ENCODE measurements at places on chromosomes 2 and 18. TPM values are rescaled to one million over a fixed set of nuclear protein-coding genes. Genes with fewer than 3 reads are reported as not detected.
A peak's percentile ranks its signal among the peaks of the same experiment; 100 is the strongest.

The AKAIN1 gene
- total RNA-seq = not detected

The POTEI gene
- not detected for total RNA-seq

The KRTCAP3 gene
- not detected for total RNA-seq

The RNMT gene
- total RNA-seq = 17.2 TPM

The SPP2 gene
- not detected for total RNA-seq

The NYAP2 gene
- total RNA-seq = not detected

GRCh38 chr2:159154366-159154765 is 132.1 kb downstream of the WDSUB1 start:
- no peaks in the 10 kb centered on the region for H3K36me3 ChIP-seq
- no peaks in the 10 kb centered on the region for H3K27me3 ChIP-seq
- H3K4me3 ChIP-seq = no peak overlapping the region
- peaks cover 2% of the 10 kb centered on the region for H3K4me1 ChIP-seq

- no peak overlapping the region for H3K4me3 ChIP-seq
- H3K36me3 ChIP-seq = no peaks in the 10 kb centered on the region
- DNase-seq = no peak
- H3K27ac ChIP-seq = no peak overlapping the region
- H3K27me3 ChIP-seq = no peaks in the 10 kb centered on the region
Measured at GRCh38 chr2:203590496-203590895, 55.4 kb upstream of the RAPH1 start.

GRCh38 chr18:9762526-9762925 is 54.4 kb downstream of the RAB31 start:
- H3K36me3 ChIP-seq = no peaks in the 10 kb centered on the region
- peaks cover 3% of the 10 kb centered on the region for H3K4me1 ChIP-seq
- no peak overlapping the region for H3K4me3 ChIP-seq
- H3K27me3 ChIP-seq = no peaks in the 10 kb centered on the region
- no peak overlapping the region for H3K27ac ChIP-seq

- no peak overlapping the region for H3K4me3 ChIP-seq
- no peaks in the 10 kb centered on the region for H3K27me3 ChIP-seq
- no peaks in the 10 kb centered on the region for H3K4me1 ChIP-seq
- H3K36me3 ChIP-seq = peaks cover 4% of the 10 kb centered on the region
- no peak for DNase-seq
- no peak overlapping the region for H3K27ac ChIP-seq
Measured at GRCh38 chr2:239106966-239107365, 259.1 kb downstream of the TWIST2 start.

- H3K4me1 ChIP-seq = no peaks in the 10 kb centered on the region
- DNase-seq = no peak
- H3K4me3 ChIP-seq = no peak overlapping the region
- no peaks in the 10 kb centered on the region for H3K36me3 ChIP-seq
Measured at GRCh38 chr2:159275111-159275510, 11.4 kb downstream of the WDSUB1 start.

DNA sequence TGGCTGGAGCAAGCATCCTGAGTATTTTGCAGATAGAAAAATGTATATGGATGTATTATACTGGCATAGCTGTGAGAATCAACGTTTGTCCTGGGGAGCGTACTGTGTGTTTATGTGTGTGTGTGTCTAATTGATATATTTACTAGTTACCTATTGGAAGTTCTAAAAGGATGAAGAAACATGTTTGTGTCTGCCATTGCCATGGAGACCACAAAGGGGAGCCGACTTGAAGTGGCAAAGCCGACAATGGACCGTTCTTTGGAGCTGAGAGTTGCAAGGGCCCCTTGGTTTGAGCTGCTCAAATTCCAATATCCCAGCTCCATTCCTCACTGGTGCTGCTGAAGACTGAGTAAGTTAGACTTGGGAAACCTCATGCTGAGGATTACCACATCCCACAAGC is 14.3 kb upstream of the SLC25A52 start:
- H3K27me3 ChIP-seq = no peaks in the 10 kb centered on the region
- H3K4me3 ChIP-seq = no peak overlapping the region
- H3K27ac ChIP-seq = no peak overlapping the region
- DNase-seq = no peak

GRCh38 chr2:128365217-128365905 is 46.7 kb upstream of the HS6ST1 start:
- H3K4me3 ChIP-seq = no peak overlapping the region
- no peaks in the 10 kb centered on the region for H3K27me3 ChIP-seq
- peaks cover 6% of the 10 kb centered on the region for H3K4me1 ChIP-seq
- no peak overlapping the region for H3K27ac ChIP-seq
- peak; percentile 58 for DNase-seq
- no peaks in the 10 kb centered on the region for H3K36me3 ChIP-seq

GRCh38 chr2:119338826-119339561 is 27.6 kb downstream of the C2orf76 start:
- no peak overlapping the region for H3K4me3 ChIP-seq
- no peak for DNase-seq
- no peaks in the 10 kb centered on the region for H3K36me3 ChIP-seq

DNA sequence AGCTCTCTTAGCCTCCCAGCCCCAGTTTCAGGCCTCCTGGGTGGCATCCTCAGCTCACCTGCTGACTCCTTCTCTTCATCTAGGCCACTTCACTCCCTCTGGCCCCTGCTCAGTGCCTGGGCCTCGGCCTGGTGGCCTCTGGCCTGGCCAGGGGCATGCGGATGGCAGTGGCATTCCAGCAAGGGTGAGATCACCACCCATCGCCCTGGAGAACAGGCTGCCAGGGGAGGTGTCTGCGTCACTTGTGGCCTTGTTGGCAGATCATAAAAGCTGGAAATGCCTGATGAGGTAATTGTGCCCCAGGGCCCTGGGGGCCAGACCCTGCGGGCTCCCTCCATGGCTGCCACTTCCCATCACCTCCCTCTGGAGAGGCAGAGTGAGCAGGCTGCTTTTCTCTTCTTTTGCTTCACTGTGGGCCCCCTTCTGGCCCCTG is 72.5 kb upstream of the SMAD2 start:
- no peak overlapping the region for H3K4me3 ChIP-seq
- no peaks in the 10 kb centered on the region for H3K4me1 ChIP-seq
- H3K36me3 ChIP-seq = no peaks in the 10 kb centered on the region
- peak; percentile 78 for DNase-seq
- H3K27ac ChIP-seq = no peak overlapping the region

DNA sequence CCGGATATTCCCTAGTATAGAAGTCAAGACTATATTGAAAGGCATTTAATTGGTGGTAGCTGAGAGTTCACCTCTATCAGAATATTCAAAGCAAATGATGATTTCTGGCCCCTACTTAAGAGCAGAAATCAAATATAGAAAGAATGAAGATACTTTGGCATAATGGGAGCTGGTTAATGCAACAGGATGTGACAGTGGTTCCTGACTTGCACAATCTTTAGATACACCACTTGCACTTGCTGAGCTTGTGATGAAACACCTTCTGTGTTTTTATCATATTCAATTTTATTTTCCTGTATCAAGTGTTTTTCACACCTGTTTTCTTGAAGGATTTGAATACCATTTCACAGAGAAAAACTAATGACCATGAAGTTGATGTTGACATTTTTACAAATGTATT is 124.1 kb upstream of the CDH19 start:
- no peaks in the 10 kb centered on the region for H3K27me3 ChIP-seq
- H3K4me1 ChIP-seq = no peaks in the 10 kb centered on the region
- H3K27ac ChIP-seq = no peak overlapping the region
- H3K36me3 ChIP-seq = no peaks in the 10 kb centered on the region

All from fibroblast of lung (primary cell).